ENCODE measurements at places on chromosomes 7 and 10. TPM values are rescaled to one million over a fixed set of nuclear protein-coding genes. Genes with fewer than 3 reads are reported as not detected.

GRCh38 chr10:9781666-9782065 is 1236.0 kb upstream of the CELF2 start:
- H3K36me3 ChIP-seq, result no peaks in the 10 kb centered on the region
- DNase-seq, result no peak
- no peaks in the 10 kb centered on the region for H3K27me3 ChIP-seq
- no peak overlapping the region for H3K27ac ChIP-seq

The VWA2 gene
- total RNA-seq, result 24.2 TPM

The CAV1 gene
- 114 TPM for total RNA-seq

GRCh38 chr7:3283130-3283704 is 17.8 kb upstream of the SDK1 start:
- H3K27ac ChIP-seq, result no peak overlapping the region
- H3K27me3 ChIP-seq, result no peaks in the 10 kb centered on the region
- no peak for DNase-seq
- H3K4me1 ChIP-seq, result no peaks in the 10 kb centered on the region
- H3K36me3 ChIP-seq, result no peaks in the 10 kb centered on the region
- no peak overlapping the region for H3K4me3 ChIP-seq

- H3K4me3 ChIP-seq, result no peak overlapping the region
- no peaks in the 10 kb centered on the region for H3K36me3 ChIP-seq
- no peak for DNase-seq
- no peaks in the 10 kb centered on the region for H3K27me3 ChIP-seq
Measured at GRCh38 chr10:71856619-71857018, 5.6 kb upstream of the PSAP start.

DNA sequence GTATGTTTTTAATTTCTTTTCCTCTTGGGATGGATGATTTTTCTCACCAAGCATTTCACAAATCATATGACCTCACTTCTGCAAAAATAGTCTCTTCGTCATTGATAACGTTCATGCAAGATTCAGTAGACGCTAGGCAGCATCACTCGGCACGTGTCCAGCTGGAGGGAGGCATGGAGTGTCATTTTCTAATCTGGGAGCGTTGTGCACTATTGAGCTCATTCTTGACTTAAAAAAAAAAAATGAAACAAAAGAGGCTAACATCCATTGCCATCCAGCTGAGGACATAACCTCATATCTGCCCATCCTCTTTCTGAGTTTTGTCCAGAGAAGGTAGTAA is 56.2 kb downstream of the COL17A1 start:
- DNase-seq, result no peak
- H3K36me3 ChIP-seq, result no peaks in the 10 kb centered on the region
- H3K27me3 ChIP-seq, result no peaks in the 10 kb centered on the region

- no peaks in the 10 kb centered on the region for H3K27me3 ChIP-seq
- no peaks in the 10 kb centered on the region for H3K36me3 ChIP-seq
- H3K27ac ChIP-seq, result no peak overlapping the region
- no peak overlapping the region for H3K4me3 ChIP-seq
- H3K4me1 ChIP-seq, result peaks cover 8% of the 10 kb centered on the region
Measured at GRCh38 chr10:86775056-86775869, 18.8 kb downstream of the BMPR1A start.

- no peaks in the 10 kb centered on the region for H3K4me1 ChIP-seq
- H3K27ac ChIP-seq, result no peak overlapping the region
Measured at GRCh38 chr10:27865221-27865635, 119.6 kb upstream of the MKX start.

The TYW1B gene
- total RNA-seq, result 4.3 TPM

GRCh38 chr10:32357056-32357735 is 10.2 kb upstream of the EPC1 start:
- no peaks in the 10 kb centered on the region for H3K27me3 ChIP-seq
- H3K36me3 ChIP-seq, result no peaks in the 10 kb centered on the region
- no peak overlapping the region for H3K27ac ChIP-seq
- H3K4me1 ChIP-seq, result peaks cover 4% of the 10 kb centered on the region
- H3K4me3 ChIP-seq, result no peak overlapping the region
- DNase-seq, result no peak

The SPDYE2B gene
- not detected for total RNA-seq

The SCIN gene
- 12.2 TPM for total RNA-seq

The RARRES2 gene
- 99.8 TPM for total RNA-seq

The PDE6C gene
- not detected for total RNA-seq

DNA sequence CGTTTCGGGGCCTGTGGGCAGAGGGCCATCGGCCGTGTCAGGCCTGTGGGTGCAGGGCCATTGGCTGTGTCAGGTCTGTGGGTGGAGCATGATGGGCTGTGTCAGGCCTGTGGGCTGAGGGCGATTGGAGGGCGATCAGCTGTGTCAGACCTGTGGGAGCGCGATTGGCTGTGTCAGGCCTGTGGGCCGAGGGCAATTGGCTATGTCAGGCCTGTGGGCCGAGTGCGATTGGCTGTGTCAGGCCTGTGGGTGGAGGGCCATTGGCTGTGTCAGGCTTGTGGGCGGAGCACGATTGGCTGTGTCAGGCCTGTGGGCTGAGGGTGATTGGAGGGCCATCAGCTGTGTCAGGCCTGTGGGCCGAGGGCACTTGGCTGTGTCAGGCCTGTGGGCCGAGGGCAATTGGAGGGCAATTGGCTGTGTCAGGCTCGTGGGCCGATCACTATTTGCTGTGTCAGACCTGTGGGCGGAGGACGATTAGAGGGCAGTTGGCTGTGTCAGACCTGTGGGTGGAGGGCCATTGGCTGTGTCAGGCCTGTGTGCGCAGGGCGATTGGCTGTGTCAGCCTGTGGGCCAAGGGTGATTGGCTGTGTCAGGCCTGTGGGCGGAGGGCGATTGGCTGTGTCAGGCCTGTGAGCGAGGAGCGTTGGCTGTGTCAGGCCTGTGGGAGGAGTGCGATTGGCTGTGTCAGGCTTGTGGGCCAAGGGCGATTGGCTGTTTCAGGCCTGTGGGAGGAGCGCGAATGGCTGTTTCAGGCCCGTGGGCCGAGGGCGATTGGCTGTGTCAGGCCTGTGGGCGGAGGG is 54.1 kb downstream of the DYNC2I1 start:
- H3K27ac ChIP-seq, result no peak overlapping the region
- no peaks in the 10 kb centered on the region for H3K4me1 ChIP-seq
- no peaks in the 10 kb centered on the region for H3K27me3 ChIP-seq
- no peaks in the 10 kb centered on the region for H3K36me3 ChIP-seq
- H3K4me3 ChIP-seq, result no peak overlapping the region
- no peak for DNase-seq

The TMEM270 gene
- total RNA-seq, result not detected

The CCDC146 gene
- total RNA-seq, result 16.5 TPM

The PILRB gene
- total RNA-seq, result 72.4 TPM

GRCh38 chr10:82961864-82962263 is 1086.9 kb downstream of the NRG3 start:
- no peak overlapping the region for H3K4me3 ChIP-seq
- no peaks in the 10 kb centered on the region for H3K36me3 ChIP-seq
- DNase-seq, result no peak

- H3K36me3 ChIP-seq, result no peaks in the 10 kb centered on the region
- peaks cover 8% of the 10 kb centered on the region for H3K4me1 ChIP-seq
- no peaks in the 10 kb centered on the region for H3K27me3 ChIP-seq
- no peak overlapping the region for H3K4me3 ChIP-seq
Measured at GRCh38 chr7:2622869-2623697, 8.7 kb upstream of the TTYH3 start.

DNA sequence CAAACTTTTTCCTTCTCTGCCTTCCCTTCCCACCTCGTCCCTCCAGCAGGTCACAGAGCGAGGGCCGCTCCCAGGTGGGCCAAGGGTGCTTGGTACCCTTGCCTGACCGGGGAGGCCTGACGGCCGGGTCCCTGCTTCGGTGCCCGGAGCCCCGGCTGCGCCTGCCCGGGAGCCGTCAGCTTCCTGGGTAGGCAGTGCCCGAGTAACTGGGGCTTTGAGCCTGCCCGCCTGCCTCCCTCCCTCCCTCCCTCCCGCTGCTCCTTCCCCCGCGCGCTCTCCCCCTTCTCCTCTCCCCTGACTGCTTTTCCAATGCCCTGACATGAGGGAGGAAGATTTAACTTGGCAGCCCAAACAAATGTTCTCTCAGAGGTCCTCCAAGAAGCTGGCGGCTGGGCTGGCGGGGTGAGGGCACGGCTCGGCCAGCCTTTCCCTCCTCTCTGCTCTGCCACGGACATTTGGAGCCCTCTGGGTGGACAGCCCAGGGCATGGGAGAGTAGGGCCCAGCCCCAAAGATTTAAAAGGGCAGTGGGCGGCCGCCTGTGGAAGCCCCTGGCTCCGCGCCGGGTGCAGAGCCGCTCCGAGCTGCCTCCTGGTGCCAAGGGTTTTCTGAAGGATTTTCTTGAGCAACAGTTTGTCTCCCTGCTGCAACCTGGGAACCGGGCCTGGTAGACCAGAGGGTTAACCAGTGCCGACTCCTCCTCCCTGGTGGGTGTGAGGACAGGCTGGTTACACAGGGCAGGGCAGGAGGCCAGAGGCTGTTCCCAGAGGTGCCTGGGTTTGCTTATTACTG is 2.0 kb downstream of the ZMIZ1 start:
- peaks cover 37% of the 10 kb centered on the region for H3K4me1 ChIP-seq
- H3K4me3 ChIP-seq, result peak overlapping the region; percentile 92
- peak; percentile 94 for DNase-seq
- H3K36me3 ChIP-seq, result no peaks in the 10 kb centered on the region

DNA sequence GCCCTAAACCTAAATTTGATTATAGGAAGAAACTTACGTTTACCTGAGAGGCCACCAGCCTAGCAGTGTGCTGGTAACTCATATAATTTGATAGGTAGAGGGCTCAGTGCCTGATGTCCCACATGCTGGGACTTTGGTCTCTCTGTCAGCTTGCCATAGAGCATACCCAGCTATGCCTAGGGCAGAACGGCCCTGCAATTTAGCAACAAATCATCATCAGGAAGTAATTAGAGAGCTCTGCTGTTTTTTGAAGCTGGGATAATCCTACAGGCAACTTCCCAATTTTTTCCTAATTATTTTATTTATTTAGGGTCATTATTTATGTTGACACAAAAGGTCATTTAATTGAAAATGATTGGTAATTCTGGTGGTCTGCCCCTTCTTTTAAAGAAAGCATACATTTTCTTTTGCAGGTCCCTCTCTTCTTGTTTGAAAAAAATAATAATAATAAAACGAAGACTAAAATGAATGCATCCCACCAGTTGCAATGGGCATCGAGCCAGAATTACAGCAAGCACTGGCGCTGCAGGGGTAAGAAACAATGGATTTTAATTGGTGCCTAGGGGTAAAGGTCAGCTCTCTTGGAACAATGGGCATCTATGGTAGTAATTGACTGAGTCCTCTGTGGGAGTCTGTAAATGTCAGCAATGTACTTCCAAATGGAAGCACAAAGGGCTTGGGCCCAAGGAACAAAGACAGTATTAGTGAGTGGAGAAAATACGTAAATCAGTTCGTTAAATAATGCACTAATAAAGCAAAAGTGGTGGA is 348.0 kb downstream of the SORCS1 start:
- H3K27ac ChIP-seq, result no peak overlapping the region
- H3K4me1 ChIP-seq, result no peaks in the 10 kb centered on the region
- DNase-seq, result no peak
- H3K4me3 ChIP-seq, result no peak overlapping the region
- no peaks in the 10 kb centered on the region for H3K27me3 ChIP-seq

- H3K36me3 ChIP-seq, result no peaks in the 10 kb centered on the region
- H3K27me3 ChIP-seq, result no peaks in the 10 kb centered on the region
- H3K4me3 ChIP-seq, result no peak overlapping the region
- no peak overlapping the region for H3K27ac ChIP-seq
Measured at GRCh38 chr10:117399341-117400196, 24.3 kb upstream of the PDZD8 start.

The ENTPD1 gene
- total RNA-seq, result 7.0 TPM

DNA sequence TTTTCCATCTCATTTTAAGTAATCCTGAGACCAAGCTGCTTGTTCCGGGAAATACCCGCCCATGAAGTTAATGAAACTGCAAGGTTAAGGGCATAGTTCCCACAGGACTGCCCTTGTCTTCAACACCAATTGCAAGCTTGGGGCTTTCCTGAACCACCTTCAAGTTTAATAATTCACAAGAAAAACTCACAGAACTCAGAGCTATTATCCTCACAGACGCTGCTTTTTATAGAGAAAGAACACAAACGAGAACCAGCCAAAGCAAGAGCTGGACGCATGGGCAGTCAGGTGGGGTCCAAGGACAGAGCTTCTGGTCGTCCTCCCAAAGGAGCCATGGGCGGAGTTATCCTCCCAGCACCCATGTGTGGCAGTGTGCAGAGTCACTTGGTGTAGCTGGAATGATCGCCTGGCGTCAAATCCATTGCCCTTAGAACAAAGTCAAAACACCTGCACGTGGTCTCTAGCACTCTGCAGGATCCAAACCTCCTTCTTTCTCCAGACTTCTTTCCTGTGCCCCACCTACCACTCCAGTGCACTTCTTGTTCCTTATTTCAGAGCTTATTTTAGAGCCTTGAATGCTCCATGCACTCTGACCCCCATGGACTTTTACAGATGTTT is 56.7 kb downstream of the SNX10 start:
- no peak for DNase-seq
- no peak overlapping the region for H3K27ac ChIP-seq
- no peaks in the 10 kb centered on the region for H3K36me3 ChIP-seq
- no peaks in the 10 kb centered on the region for H3K4me1 ChIP-seq
- H3K27me3 ChIP-seq, result no peaks in the 10 kb centered on the region

The MUC12 gene
- total RNA-seq, result 4.0 TPM

DNA sequence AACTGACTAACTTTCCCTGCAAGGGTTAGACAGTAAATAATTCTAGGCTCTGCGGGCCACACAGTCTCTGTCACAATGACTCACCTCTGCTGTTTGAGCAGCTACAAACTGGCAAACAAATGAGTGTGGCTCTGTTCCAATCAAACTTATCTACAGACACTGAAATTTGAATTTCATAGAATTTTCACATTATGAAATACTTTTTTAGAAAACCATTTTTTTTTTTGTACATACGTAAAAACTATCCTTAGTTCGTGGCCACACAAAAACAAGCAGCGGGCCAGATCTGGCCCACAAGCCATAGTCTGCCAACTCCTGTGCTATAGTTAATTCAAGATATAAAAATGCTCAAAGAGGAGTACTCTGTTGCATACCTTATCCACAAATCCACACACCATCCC is 32.6 kb downstream of the PIP4K2A start:
- DNase-seq, result peak; percentile 34
- no peak overlapping the region for H3K27ac ChIP-seq
- H3K36me3 ChIP-seq, result no peaks in the 10 kb centered on the region
- H3K27me3 ChIP-seq, result no peaks in the 10 kb centered on the region
- H3K4me3 ChIP-seq, result no peak overlapping the region

GRCh38 chr7:23011222-23011924 is 2.6 kb downstream of the HYCC1 start:
- H3K4me3 ChIP-seq, result no peak overlapping the region
- H3K4me1 ChIP-seq, result no peaks in the 10 kb centered on the region
- H3K27ac ChIP-seq, result no peak overlapping the region
- DNase-seq, result no peak
- H3K36me3 ChIP-seq, result no peaks in the 10 kb centered on the region

- no peaks in the 10 kb centered on the region for H3K4me1 ChIP-seq
- H3K4me3 ChIP-seq, result no peak overlapping the region
- H3K27me3 ChIP-seq, result no peaks in the 10 kb centered on the region
- no peak overlapping the region for H3K27ac ChIP-seq
Measured at GRCh38 chr7:98996150-98996552, 117.8 kb downstream of the TRRAP start.

- H3K27me3 ChIP-seq, result no peaks in the 10 kb centered on the region
- DNase-seq, result no peak
- H3K36me3 ChIP-seq, result no peaks in the 10 kb centered on the region
- H3K27ac ChIP-seq, result no peak overlapping the region
- no peak overlapping the region for H3K4me3 ChIP-seq
- no peaks in the 10 kb centered on the region for H3K4me1 ChIP-seq
Measured at GRCh38 chr7:73908123-73908611, 47.2 kb downstream of the TMEM270 start.

All from prostate gland (tissue), 2 donors.